ENCODE measurements at places on chromosomes 5 and 9. TPM values are rescaled to one million over a fixed set of nuclear protein-coding genes. Genes with fewer than 3 reads are reported as not detected.

Gene SMIM33
- total RNA-seq = not detected

Gene GAPT
- not detected for total RNA-seq

Gene LCNL1
- total RNA-seq = not detected

Gene ZNF608
- total RNA-seq = 2.3 TPM

Gene DNAH5
- 0.71 TPM for total RNA-seq

Gene LECT2
- not detected for total RNA-seq

Gene PHF24
- total RNA-seq = 0.54 TPM

Gene IER5L
- total RNA-seq = 10.7 TPM

Gene OBP2B
- not detected for total RNA-seq

Data from foreskin keratinocyte (primary cell).